Natural killer cell (primary cell): ENCODE measurements at places on chromosomes 11 and 22. TPM values are rescaled to one million over a fixed set of nuclear protein-coding genes. Genes with fewer than 3 reads are reported as not detected.

The VWCE gene
- total RNA-seq = 0.61 TPM

The MFRP gene
- not detected for total RNA-seq

The IL17REL gene
- total RNA-seq = not detected

The GLYAT gene
- total RNA-seq = not detected

The RFPL2 gene
- total RNA-seq = 0.14 TPM

The LMO1 gene
- total RNA-seq = not detected

The OR51F1 gene
- not detected for total RNA-seq

GRCh38 chr11:17838102-17838501 is 103.5 kb downstream of the KCNC1 start:
- no peak for DNase-seq

DNA sequence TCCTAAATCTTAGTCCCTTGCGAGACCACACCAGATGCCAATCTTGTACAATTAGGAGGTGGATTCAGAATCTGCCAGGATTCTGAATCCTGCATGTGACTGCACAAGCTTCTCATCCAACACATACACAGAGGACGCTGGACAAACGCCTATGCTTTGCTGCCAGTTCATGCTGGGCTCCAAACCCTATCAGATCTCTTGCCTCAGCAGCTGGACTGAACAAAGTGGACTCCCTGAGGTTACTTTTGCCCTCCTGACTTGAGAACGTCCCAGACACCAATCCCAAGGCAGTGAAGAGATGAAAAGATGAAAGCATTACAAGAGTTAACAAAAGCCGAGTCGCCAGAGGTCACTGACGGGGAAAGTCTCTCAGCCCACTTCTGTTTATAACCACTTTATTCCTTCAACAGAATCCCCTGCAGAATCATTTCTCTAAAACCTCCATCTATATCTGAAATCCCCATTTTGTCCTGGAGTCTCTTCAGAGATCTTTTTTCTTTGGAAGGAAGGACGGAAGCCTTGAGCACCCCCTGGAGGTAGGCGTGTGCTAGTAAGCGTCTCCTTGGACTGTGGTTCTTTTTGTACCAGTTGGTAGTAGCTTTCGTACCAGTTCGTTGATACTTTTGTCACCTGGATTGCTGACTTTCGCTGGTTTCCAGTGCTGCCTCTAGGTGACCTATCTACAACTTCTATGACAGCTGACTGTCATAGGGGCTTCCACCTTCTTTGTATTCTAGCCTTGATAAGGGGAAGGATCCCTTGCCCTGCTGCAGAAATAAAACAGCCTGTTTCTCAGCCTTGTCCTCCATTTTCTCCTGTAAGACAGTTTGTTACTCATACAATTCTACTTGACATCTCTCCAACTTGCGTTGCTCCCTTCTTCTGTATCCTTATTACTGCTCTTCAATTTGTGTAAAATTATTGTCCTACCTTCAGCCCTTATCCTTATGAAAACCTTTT is 26.1 kb upstream of the EED start:
- peak; percentile 47 for DNase-seq

DNA sequence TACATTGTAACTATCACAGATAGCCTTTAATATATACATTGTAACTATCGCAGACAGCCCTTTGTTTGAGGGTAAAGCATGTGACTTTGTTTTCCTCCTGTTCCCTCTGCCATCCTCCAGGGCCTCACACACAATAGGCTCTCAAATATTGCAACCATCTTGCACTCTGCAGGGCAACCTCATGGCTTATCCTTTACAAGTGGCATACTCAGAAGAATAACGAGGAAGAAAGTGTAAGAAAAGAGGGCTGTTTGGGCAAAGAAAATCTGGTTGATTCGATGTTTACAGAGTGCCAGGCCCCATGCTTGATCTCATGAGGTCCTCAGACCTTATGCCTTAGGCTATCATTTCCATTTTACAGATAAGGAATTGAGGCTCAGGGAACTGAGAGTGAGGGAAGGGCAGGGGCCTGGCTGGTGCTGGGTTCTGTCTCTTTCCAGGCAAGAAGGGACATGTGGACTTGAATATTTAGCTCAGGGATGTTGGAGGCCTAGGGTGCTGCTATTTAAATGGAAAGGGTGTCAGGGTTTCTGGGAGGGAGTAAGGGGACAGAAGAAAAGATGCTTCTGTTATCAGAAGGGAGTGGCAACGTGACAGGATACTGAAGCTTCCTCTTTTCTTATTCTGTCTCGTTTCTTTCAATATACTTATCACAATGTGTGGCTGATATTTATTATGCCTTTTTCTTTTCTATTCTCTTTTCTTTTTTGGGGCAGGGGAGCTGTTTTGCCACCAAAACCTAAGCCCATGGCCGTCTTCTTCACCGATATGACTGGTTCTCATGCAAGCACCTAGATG is 1.1 kb upstream of the SAMM50 start:
- DNase-seq = no peak

DNA sequence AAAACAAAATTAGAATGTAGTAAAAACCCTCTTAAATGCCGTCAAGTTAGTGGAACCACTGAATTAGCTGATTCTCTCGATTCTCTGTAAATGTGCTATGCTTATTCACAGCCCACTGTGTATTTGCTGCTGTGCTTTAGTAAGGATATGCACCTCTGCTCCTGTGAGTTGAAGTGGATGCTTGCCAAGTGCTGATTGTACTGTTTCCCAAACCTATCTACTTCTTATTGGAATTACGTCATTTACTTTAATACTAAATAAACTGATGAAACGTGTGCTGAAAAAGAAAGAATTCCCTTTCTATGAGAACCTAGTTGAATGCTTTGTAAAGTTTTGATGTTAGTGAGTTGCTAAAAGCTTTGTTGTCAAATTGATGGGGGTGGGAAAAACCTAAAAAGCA is 158.4 kb downstream of the LRRC4C start:
- no peak for DNase-seq

GRCh38 chr11:113553235-113553634 is 78.0 kb upstream of the DRD2 start:
- DNase-seq = no peak

- DNase-seq = no peak
These were observed 127.7 kb upstream of the PDGFD start for GRCh38 chr11:104291646-104292045.

GRCh38 chr11:104105155-104105554 is 58.8 kb downstream of the PDGFD start:
- no peak for DNase-seq
